Immature natural killer cell (primary cell): ENCODE measurements at places on chromosomes 5 and 9.

- no peak for DNase-seq
Observed at GRCh38 chr5:43017428-43017815, 22.7 kb downstream of the ANXA2R start.

DNA sequence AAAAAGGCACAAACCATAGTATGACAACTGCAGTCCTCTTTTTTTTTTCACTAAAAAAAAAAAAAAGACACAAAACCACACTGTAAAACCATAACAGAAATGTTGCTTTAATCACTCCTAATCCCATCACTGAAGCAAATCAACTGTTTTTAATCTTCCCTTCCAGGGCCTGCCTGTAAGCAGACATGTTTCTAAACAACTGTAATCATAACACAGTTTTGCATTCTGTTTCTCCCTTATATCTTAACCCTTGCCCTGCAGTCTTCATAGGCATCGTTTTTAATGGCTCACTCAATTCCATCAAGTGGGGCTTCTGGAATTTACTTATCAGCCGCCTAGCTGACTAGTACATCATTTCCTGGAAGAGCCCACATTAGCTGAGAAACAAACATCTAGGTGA is 111.0 kb upstream of the SLC25A48 start:
- DNase-seq, result no peak

DNA sequence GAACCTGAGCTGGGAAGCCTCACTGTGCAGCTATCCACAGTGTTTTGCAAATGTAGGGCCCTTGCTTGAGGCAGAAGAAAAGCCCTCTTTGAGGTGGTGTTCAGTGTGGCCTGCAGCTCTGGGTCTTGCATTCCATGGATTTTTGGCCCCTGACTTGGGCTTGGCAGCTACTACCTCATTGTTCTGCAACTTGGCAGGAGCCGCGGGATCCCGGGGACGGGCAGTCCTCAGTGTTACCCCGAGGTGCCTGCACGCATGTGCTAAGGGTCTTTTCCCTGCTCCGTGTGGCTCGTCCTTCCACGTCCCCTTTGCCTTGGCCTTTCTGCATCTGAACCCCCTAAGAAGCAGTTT is 39.8 kb downstream of the NEK6 start:
- no peak for DNase-seq

GRCh38 chr5:6525910-6526309 is 77.3 kb downstream of the UBE2QL1 start:
- no peak for DNase-seq

DNA sequence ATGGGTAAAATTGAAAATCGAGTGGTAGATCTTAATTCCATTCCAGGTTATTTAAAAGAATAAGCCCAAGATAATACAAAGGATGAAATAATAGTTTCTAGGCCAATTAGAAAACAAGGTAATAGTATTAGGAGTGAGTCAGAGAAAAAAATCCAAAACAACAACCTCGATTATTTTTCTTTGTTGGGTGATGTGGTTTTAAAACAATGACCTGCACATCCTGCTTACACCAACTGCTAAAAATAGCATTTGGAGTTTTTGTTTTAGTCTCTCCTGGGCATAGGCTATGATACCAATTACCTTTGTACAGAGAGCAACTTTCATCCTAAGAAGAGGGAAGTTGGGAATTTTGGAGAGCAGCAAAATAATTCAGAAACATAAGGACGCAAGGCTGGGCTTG is 101.7 kb upstream of the MYO10 start:
- no peak for DNase-seq

- DNase-seq, result no peak
Observed at GRCh38 chr9:120882935-120883607, 6.1 kb upstream of the PHF19 start.

DNA sequence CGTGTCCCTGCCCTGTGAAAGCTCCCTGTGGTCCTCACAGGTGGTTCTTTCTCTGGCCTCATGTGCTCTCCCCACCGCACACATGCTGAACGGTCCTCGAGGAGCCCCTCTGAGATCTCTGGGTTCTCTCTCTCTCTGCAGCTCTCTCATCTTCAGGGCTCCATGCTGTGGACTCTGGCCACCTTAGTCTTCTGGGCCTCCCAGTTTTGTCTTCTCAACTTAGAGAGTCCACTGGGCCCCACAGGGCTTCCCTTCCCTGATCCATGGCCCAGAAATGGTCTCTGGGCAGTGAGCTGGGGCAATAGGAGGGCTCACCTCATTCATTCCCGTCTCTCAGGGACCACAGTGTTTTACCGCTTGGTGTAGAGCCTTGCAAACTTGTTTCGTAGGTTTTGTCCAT is 26.4 kb downstream of the FGD3 start:
- no peak for DNase-seq
